Right atrium auricular region (tissue), 2 donors: ENCODE measurements at places on chromosomes 6 and 20.

DNA sequence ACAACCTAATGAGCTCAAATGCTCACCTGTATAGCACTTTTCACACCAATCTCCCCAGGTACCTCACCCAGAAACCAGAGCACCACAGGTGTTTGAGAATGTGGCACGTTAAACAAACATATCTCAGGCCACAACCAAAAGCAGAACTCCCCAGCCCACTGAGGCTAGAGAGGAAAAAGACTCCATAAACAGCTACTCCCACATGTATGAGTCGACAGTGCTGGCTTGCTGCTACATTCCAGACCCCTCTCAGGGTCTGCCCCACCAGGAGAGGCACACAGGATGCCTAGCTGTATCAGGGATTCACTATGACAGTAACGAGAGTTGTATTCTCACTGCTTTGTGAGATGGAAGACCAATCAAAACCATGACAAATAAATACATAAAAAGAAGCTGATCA lies 242.6 kb upstream of the ARID1B start:
- DNase-seq = no peak

DNA sequence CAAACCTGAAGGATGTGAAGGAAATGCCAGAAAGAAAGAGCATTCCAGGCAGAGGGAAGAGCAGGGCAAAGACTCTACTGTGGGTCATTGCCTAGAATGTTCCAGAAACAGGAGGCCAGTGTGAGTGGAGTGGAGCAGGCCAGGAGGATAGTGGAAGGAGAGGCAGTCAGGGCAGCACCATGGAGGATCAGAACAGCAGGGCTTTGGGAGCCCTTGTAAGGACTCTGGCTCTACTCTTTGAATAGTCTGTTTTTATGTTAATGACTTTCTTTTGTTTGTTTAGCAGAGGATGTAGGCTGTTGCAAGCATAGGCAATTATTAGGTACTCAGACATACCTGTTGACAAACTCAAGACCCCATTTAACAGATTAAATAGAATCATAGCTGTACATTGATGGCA lies 23.6 kb upstream of the FBXL4 start:
- no peak for DNase-seq

- DNase-seq = no peak
These were observed 129.2 kb upstream of the SNX9 start for GRCh38 chr6:157693867-157694266.

- no peak for DNase-seq
These were observed 123.3 kb upstream of the MLN start for GRCh38 chr6:33927112-33927511.

GRCh38 chr6:135703621-135704020 lies 147.9 kb upstream of the PDE7B start:
- DNase-seq = no peak

- DNase-seq = no peak
These were observed 428.8 kb upstream of the JARID2 start for GRCh38 chr6:14817074-14817473.

DNA sequence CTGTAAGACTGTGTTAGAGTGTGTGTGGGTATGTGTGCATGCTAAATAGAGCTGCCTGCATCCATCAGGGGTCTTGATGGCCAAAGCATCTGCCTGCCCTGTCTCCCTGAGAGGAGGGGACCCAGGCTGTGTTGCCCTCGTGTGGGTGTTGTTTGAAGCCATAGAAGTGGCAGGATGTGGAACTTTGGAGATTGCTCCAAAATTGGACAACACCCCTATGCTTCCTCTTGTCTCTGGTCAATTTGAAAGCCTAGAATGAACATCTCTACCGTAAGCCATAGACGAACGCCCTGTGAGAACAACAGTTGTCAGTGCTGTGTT lies 82.6 kb downstream of the ASXL1 start:
- DNase-seq = no peak

DNA sequence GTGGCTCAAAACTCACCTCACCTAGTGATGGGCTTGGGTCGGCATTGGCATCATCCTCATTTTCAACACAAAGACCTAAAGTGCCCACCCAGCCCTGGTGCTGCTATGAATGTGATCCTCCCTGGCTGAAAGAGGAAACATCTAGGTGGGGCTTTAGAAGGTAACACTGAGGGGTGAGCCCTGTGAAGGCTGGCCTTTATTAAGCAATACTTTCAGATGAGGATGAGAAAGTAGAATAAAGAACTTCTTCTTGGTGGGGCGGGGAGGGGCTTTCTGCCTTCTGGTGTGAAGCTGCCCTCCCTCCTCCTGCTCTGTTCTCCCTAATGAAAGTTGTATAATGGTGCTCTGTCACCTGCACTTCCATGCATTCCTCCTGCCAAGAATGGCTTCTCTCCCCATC lies 133.0 kb upstream of the TRAF3IP2 start:
- no peak for DNase-seq

- no peak for DNase-seq
These were observed 9.4 kb downstream of the PCK1 start for GRCh38 chr20:57570145-57570850.

GRCh38 chr6:132199343-132199742 lies 201.9 kb downstream of the MOXD1 start:
- no peak for DNase-seq

DNA sequence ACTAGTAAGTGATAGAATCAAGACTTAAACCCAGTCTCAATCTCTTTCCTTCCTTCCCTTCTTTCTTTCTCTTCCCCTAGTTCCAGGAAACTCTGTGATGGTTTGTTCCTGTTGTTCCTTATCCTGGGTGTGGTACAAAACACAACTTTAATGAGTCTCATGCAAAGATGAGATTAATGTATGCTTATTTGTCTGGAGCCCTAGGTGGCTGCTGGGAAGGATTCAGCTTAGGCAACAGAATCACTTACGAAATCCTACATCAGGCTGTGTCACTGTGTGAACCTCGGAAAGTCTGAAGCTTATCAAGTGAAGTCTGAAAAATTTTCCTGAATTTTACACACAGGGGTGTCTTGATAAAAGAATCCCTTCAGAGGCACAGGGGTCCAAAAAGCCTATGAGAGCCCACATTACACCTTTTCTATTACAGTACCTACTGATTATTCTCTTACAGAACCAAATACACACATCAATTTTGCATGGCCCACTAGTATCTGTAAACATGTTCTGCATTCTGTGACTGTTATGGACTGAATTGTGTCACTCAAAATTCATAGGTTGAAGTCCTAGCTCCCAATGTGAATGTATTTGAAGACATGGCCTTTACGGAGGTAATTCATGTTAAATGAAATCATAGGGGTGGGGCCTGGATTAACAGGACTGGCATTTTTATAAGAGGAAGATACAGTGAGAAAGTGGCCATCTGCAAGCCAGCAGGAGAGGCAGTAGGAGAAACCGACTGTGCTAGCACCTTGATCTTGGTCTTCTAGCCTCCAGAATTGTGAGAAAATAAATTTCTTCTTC lies 144.7 kb downstream of the MYB start:
- no peak for DNase-seq

GRCh38 chr6:96152114-96152708 lies 136.4 kb downstream of the FUT9 start:
- DNase-seq = no peak

- no peak for DNase-seq
These were observed 135.9 kb downstream of the TMEM242 start for GRCh38 chr6:157187182-157188083.

DNA sequence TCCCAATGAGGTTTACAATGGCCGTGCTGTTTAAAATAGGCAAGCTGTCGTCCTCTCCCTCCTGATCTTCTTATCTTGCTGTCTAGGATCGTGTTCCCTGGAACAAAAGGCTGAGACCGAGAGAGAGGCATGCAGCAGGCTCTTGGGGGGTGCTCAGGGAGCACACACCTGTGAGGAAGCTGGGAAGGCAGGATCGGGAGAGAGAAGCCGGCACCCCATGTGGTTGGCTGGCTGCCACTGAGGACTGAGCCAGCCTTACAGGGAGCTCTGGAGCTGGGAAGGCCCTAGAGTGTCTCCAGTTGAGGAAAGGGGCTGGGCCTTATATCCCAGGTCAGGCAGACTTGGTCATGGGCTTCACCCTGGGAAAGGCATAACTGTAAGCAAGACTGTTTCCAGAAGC lies 184.2 kb downstream of the LY86 start:
- no peak for DNase-seq

DNA sequence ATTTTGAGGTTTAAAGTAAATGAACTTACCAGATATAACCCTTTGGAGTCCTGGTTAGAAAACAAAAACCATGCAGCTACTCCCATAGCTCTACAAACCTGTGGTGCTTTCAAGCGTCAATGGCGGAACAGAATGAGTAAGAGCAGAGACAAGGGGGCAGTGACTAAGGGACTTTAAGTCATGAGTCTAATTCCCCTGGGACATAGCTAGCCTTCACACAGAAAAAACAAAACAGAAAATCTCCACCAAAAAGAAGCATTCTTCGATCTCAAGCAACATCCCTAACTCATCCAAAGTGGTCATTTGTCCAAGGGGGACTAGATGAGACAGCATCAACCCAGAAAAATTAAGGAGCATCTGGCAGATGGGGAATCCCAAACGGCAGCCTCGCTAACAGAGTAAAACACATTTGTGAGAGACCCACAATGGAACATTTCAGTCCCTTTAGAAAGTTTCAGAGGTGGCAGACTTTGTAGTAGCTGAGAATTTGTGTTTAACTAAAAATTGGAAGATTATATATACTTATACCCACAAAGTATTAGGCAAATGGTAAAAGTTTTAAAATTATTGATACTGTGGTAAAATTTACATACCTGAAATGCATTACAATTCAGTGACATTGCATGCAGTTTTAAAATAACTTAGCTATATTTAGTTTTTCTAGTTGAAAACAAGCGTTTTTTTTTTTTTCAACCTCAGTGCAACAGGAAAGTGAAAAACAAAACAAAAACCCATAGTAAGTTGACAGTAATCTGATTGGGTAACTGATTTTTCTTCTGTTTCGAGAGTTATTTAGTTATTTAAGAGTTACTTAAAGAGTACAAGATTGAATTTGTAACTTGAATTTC lies 67.5 kb downstream of the KCNQ5 start:
- DNase-seq = no peak

GRCh38 chr6:168440520-168441433 lies at the start of gene SMOC2:
TSS of gene SMOC2 (plus strand) at chr6:168441184. CDS start at chr6:168441371, 187 bp downstream.
- DNase-seq = no peak

- no peak for DNase-seq
These were observed 1.4 kb downstream of the NKX2-4 start for GRCh38 chr20:21395666-21396598.

DNA sequence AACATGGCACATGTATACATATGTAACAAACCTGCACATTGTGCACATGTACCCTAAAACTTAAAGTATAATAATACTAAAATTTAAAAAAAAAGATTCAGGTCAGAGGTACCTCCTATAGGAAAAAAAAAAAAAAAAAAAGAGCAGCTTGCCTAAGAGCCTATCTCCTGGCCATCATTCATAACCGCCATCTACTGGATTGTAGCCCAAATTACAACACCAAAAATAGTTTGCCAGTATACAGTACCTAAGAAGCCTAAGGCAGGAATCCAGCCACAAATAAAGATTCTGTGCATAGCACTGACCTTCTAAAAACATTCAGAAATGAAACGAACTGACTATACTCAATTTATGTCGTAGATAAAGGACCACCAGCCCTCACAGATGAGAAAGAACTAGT lies 438.4 kb upstream of the ADGRB3 start:
- DNase-seq = no peak

DNA sequence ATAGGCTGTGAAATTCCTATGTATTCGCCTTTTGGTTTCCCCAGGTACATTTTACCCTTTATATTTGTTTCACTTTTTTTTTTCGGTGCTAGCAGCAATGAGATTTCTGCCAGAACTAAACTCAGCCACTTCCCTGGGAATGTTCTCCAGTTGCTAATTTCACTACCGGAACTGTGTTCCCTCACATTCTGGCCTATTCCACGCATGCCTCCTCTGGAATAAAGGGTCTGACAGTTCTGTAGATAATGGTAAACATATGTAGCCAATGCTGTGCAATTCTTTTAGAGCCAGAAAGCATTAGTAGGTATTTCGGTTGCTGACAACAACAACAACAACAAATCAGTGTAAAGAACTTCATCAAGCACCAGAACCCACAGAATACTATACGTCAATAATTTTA lies 96.1 kb upstream of the TBX18 start:
- no peak for DNase-seq

DNA sequence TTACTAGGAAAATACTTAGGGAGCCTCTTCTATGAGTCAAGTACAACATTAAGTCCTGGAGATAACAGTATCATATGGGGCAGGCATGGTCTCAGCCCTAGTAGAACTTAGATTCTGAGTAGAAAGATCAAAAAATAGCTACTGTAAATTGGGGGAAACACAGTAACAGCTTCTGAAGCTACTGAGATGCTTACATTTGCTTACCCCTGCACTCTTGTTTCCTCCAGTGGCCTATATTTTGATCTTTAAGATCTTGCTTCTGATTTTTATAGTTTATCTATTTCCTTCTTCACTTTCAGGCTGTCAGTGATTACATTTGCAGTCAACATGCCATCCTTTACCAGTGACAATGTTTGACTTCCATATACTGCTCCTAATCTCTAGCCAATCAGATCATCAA lies 35.3 kb downstream of the HIVEP2 start:
- no peak for DNase-seq

DNA sequence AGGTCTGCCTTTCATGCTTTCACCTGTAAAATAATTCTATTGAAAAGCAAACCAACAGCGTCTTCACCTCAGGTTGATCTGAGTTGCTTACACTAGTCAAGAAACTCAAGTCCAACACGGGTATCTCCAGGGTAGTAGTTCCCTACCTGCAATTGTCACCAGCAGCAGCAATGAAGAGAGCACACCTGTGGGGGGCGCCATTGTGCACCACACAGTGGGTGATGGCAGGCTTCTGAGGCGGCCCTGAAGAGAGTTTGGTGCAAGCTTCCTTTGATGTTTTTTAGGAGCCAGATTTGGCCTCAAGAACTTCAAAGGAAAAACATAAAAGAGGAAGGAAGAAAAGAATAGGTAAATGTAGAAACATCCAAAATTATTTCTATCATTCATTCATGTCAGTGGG lies 45.1 kb downstream of the KIAA0319 start:
- no peak for DNase-seq

DNA sequence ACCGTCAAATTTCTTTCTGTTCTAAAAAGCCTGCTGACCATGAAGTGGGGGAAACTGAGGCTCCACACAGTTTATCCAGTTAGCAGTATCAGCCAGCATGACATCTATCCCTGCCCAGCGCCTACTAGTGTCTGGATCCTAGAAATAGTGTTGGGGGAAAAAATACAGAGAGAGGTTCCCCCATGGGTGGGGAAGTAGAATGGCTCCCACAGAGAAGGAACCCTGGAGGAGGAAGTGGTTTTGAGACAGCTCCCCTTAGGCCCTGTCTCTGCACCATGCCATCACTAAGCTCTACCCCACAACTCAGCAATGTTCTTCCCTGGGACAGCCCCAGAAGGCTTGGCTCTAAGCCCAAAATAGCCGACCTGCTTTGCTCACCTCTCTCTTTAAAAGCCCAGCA lies 153.4 kb downstream of the MBOAT1 start:
- DNase-seq = no peak

DNA sequence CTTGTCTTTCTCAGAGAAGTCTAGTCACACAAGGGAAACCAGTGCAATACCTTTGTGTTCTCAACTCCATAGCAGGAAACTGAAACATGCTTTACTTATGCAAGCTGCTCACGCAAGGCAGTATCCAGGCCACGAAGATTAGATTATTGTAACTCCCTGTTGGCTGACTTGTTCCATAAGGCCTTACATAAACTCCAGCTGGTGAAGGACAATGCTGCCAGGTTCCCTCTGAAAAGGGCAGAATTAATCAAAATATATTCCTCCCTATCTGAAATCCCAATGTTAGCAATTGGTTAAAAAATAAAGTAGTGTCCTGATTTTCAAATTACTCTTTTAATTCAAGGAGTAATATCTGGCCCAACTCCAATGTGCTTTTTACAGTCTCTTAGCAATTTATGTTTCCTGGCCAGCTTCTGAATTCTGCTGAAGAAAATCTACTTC lies 966.6 kb downstream of the HACE1 start:
- DNase-seq = no peak

- DNase-seq = no peak
These were observed 124.7 kb upstream of the SUPT3H start for GRCh38 chr6:45502456-45502855.
